Cerebellum (tissue), 4 donors: ENCODE measurements at places on chromosomes 7 and 10. TPM values are rescaled to one million over a fixed set of nuclear protein-coding genes. Genes with fewer than 3 reads are reported as not detected.

The UMAD1 gene
- total RNA-seq = 11.5 TPM

The CTAGE4 gene
- 1.4 TPM for total RNA-seq

The EVX1 gene
- total RNA-seq = not detected

The FAM171A1 gene
- 29.7 TPM for total RNA-seq

The NXPH1 gene
- total RNA-seq = 22.4 TPM

The INMT gene
- 0.73 TPM for total RNA-seq

The NPC1L1 gene
- total RNA-seq = not detected

The RSU1 gene
- 21.1 TPM for total RNA-seq

The CXCL12 gene
- 90.7 TPM for total RNA-seq

The SAMD9 gene
- 1.5 TPM for total RNA-seq

The GBX1 gene
- total RNA-seq = not detected

The ZNF789 gene
- 32.8 TPM for total RNA-seq

The C7orf25 gene
- 13.7 TPM for total RNA-seq

The GSTO2 gene
- total RNA-seq = 2.2 TPM

The HNRNPA2B1 gene
- 193 TPM for total RNA-seq
